ENCODE measurements at places on chromosomes 4 and X. TPM values are rescaled to one million over a fixed set of nuclear protein-coding genes. Genes with fewer than 3 reads are reported as not detected.

DNA sequence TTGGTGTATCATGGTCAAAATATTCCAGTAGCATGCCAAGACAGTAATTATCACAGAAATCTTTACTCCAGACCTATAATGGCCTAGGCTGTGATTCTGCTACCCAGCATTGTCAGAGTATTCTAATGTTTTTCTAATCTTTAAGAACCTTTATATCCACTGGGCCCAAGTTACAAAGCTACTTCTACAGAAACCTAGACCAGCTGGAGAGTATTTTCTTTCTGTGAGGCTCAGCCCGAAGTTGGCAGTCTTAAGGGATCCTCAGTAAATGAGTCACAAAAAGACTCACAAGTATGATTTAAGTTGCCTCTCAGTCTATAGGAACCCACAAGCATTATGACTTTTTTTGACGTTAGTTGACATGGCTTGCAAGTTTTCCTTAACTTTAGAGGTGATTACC, 638.5 kb upstream of the FAM241A start:
- DNase-seq: no peak

DNA sequence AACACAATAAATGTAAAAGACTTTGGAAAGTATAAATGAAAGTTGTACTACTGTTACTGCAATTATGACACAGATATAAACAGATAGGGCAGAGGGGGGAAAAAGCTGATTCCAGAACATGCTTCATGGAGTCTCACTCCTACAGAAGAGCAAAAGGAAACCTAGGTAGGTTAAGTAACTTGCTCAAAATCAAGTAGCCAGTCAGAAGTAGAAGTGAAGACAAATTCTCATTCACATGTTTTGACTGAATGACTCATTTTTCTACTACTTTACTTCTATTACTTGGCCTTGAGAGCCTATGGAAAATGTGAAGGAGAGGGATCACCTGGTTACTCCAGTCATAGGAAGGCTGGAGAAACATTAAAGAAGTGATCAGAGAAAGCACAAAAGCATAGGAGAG, 23.6 kb upstream of the RASGEF1B start:
- no peak for DNase-seq

GRCh38 chr4:159400558-159401225, 297.8 kb downstream of the RAPGEF2 start:
- DNase-seq: peak; percentile 66

Gene CHIC1
- polyA plus RNA-seq: 8.1 TPM

Gene PDGFRA
- polyA plus RNA-seq: 62.7 TPM

Gene SOX3
- 0.10 TPM for polyA plus RNA-seq

GRCh38 chr4:84913176-84913575, 53.3 kb downstream of the WDFY3 start:
- no peak for DNase-seq

Gene TRIM60
- not detected for polyA plus RNA-seq

Data from forelimb muscle (tissue), 1 donor.